Type B pancreatic cell (in vitro differentiated cells): ENCODE measurements at places on chromosomes 11 and 22.

DNA sequence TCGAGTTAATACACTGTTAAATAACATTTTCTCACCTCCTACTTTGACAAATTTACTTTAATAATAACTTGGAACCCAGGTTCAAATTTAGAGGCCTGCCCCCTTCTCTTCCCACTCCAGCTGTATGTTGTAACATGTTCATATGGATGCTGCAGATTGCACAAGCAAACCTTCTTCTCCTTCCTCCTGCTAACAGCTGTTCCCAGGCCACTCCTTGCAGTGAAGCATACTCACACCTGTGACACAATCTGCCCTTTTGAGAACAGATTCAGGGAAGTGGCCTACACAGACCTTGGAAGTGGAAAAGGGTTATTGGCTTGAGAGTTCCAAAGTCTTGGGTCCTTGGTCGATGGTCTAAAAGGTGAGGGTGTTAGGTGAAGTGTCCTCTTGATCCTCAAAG, 131.9 kb downstream of the TEAD1 start:
- DNase-seq: no peak

DNA sequence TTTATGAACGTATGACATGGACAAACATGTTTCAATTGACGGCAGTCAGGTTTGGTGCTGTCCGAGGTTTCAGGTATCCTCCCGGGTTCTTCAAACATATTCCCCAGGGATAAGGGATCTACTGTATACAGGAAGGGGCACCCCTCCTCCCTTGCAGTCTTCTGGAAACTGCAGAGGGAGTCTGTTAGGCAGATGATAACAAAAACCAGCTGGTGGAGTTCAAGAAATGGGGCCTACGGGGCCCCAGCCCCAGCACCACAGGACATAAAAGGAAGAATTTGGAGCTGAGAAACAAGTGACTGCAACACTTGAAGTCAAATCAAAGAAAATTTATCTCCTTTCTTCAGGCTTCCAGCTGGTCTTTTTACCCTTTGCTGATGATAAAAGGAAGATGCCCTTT, 32.1 kb downstream of the SNU13 start:
- DNase-seq: no peak

DNA sequence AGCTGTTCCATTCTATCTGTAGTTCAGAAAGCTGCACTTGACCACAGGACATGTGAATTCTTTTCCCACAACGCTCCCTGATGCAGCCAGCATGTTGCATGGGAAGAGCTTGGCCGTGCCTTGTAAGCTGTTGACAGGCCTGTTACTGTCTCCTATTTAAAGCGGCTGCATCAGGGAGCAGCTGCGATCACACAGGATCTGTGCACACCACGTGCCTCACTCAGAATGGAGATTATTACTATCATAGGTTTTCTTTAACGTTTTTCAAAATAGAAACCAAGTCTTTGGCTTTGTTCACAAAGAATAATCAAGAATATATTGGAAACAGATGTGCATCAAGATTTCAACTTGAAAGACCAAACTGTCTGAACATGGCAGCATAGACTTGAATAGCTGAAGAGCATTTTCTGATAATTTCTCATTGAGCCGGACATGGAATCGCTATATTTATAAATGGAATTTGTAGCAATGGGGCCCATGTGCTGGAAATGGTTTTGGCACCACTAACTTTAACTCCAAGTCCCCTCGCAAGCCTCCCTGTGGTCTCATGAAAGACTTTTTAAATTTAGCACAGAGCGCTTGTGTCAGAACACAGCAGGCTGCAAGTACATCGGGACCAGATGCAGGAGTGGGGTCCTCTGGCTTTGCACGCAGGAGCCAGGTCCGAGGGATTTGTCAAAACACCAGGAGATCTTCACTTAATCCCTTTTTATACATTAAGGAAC, 40.8 kb upstream of the MYO18B start:
- no peak for DNase-seq

- DNase-seq: no peak
Measured at GRCh38 chr11:55920537-55920936, 6.2 kb upstream of the OR5W2 start.

DNA sequence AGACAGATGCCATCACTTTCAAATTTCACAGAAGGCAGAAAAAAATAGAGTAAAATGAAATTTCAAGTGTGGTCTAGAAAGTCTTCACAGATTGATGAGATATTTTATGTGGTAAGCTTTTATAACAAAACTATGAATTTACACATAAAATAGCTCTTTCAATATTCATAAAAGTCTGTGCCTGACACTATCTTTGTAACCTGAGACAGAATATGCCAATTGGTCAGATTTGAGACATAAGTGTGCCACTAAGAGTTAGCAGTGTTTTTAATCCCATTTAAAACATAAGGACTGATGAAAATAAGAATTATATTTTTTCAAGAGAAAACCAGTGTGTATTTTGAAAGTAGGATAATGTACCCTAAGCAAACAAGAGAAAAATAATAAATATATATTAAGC, 769.5 kb upstream of the LUZP2 start:
- DNase-seq: no peak

DNA sequence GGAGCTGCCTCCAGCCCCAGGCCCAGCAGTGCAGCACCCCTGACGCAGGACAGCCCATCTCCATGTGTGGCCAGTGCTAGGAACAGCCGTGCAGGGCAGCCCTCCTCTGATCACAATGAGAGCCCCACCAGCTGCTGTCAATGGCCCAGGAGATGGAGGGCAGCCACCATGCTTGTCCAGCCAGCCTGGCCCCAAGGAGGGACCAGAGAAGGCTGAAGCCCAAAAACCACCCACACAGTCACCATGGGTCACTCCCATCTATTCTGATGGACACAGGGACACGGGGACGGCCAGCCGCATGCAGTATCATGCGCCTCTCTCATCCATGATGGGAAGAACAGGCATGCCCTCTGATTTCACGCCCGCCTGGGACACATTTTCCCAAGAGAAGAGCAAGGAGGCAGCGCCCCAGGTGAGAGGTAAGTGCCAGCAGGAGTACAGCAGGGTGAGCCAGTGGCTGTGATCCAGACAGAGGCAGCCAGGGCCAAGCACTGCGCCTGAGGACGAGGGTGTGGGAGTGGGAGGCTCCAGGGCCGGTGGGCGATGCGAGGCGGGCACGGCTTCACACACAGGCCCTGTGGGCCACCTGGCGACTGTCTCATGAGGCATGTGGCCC, 33.6 kb upstream of the GNB1L start:
- no peak for DNase-seq

DNA sequence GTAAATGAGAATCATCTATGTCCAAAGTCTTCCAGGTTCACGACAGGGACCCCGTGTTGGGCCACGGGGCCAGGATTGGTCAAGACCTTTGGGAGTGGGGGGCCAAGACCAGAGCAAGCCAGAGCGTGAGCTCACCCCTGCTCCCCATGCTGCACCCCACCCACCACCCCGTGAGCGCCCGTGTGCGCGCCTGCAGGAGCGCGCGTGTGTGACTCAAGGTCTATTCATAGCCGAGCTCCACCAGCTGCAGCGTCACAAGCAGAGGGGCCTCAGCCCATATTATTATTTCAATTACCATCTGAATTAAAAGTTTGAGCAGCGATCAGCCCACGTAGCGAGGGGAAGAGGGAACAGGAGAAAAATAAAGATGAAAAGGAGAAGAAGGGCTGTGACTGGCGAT, 5.2 kb downstream of the KCNJ4 start:
- DNase-seq: no peak

DNA sequence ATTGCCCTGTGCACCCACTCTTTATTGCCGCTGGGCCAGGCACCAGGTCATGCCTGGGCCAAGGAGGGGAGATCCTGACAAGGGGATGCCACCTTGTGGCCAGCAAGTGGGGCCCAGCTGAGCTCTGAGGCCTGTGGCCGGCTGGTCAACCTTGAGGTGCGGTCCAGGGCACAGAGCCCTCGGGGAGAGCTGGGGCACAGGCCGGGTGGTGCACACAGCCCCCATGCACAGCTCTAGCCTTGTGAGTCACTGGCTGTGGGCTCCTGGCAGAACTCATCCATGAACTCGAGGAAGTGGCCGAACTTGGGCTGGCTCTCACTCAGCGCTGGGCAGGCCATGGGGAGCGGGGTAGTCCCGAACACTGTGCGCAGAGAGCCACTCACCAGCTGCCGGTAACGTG, 94.3 kb downstream of the RNF169 start:
- no peak for DNase-seq

- DNase-seq: no peak
Measured at GRCh38 chr22:20579273-20580120, 72.1 kb downstream of the MED15 start.

GRCh38 chr22:40922484-40923303, 28.5 kb upstream of the RBX1 start:
- DNase-seq: no peak

DNA sequence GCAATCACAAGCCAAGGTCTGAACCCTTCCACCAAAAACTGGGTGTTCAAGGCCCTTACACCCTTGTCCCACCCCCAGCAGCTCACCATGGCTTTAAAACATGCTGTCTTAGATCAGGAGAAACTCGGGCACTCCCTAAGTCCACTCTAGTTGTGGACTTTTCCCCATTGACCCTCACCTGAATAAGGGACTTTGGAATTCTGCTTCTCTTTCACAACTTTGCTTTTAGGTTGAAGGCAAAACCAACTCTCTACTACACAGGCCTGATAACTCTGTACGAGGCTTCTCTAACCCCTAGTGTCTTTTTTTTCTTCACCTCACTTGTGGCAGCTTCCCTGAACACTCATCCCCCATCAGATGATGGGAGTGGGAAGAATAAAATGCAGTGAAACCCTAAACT, 15.0 kb downstream of the HTR3A start:
- DNase-seq: no peak

DNA sequence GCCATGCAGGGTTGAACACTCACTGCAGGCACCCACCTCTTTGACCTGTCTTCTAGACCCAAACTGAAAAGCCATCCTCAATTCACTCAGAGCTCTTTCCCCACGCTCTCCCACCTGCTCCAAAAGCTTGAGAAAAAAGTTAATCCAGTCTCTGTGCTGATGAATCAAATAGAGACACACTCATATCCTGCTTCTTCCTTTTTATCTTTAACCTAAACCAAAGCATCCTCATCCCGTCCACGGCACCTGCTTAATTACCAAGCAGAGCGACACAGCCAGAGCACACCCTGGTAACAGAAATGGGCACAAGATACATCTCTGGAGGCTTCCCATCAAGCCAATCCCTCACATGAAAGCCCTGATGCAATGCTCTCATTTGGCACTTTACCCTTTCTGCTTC, 102.6 kb downstream of the PLEKHA7 start:
- DNase-seq: no peak

DNA sequence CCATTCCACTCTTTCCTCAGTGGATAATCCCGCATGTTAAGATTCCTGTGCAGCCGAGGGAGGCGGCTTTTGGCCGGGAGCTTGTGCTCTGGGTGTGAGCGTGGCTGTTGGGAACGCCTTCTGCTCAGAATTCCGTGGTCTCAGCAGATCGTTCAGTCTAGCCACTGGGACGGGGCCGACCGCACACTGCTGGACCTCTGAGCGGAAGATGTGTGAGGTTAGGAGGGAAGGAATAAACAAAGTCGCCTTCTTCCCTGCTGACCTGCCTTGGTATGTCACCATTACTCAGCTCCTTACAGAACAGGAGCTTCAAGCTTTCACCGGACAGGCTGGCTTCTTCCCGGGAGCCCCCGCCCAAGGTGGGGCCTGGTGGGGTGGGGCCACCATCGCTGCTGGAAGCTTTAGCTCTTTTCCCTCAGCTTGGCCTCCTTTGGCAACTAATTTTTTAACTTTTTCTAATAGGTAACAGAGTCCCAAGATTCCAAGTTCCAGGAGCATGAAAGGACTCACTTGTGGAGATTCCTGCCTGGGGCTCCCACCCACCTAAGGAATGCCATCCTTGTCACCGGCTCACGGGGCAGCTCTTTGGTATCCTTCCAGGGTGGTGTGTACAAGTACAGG, 22.5 kb upstream of the SEPTIN5 start:
- no peak for DNase-seq

GRCh38 chr22:44063462-44064371, 39.6 kb downstream of the PARVB start:
- DNase-seq: no peak

GRCh38 chr11:130817330-130817944, 98.8 kb downstream of the SNX19 start:
- no peak for DNase-seq

- no peak for DNase-seq
Measured at GRCh38 chr11:34415538-34415937, 23.2 kb upstream of the CAT start.

DNA sequence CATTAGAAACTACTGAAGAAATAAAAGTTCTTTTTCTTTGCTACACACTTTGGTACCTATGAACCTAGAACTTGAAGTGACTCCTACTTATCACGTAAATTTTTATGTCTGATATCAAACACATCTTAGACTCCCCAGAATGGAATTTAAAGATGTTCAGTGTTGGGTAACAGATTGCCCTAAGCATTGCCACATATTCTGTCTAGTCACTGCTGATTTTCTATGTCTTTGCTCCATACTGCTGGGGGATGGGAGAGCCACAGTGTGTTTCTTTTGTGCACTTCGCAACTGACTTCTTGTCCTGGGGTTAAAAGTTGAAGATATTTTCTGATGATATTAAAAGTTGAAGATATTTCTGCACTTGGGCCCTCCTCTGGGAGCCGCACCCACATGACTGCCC, 19.4 kb upstream of the MYO18B start:
- no peak for DNase-seq

DNA sequence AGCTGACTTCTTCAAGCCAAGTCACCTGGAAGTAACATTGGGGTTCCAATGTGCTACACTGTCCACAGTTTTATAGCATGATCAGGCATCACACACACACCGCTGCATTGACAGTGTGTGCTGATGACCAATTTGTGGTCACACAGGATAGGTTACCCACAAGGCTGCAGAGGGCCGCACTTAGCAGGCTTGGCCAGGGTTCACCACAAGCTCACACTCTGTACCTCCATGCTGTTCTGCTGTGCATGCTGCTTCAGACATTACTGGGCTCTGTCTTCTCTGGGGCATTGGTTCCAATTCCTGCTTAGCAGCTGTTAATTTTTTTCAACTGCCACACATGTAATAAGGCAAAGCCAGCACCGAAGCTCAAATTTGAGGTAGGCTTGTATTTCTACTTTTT, 11.0 kb upstream of the NRIP3 start:
- DNase-seq: no peak

DNA sequence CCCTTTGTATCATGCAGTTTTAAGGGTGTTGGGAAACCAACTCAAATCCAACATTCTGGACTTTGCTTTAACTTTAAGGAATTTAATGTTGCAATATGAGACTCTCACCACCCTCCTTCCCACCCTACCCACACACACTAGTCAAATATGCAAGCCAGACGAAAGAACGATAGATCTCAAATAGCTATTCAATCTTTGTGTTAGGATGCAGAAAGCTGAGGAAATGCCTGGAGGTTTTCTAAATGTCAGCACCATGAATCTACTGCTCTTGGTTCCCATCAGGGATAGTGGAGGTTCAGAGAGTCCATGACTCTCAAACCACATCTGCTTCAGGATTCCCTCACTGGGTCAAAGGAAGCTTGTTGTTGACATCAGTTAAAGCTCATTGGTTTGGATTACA, 33.7 kb downstream of the EXPH5 start:
- DNase-seq: no peak

- no peak for DNase-seq
Measured at GRCh38 chr11:72513411-72513810, 79.1 kb upstream of the CLPB start.
